ENCODE measurements at places on chromosomes 13 and 19.

GRCh38 chr13:48710160-48710559 lies 56.4 kb downstream of the CYSLTR2 start:
- DNase-seq = no peak

DNA sequence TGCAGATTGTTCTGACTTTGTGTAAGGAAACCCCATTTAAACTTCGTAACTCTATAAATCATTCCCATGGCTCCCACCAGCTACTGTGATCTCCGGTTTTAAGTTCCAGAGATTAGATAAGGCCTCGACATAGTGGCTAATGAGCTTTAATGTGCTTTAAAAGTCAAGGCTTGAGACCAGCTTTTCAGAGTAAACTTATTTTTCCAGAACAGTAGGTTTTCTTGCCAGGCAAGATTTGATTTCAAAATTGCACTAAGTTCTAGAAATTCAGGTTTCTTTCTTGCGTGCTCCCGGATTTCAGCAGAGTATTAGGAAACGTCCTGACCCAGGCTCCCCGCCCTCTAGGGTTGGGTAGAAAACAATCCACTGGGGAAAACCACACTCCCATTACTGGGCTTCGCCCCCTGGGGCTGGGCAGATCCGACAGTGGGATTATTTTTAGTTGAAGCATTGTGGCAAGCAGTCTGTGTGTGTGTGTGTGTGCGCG lies 43.3 kb downstream of the CRYL1 start:
- no peak for DNase-seq

GRCh38 chr13:29956853-29957252 lies 106.4 kb upstream of the UBL3 start:
- DNase-seq = no peak

GRCh38 chr19:7552781-7553180 lies 17.3 kb downstream of the PNPLA6 start:
- no peak for DNase-seq

DNA sequence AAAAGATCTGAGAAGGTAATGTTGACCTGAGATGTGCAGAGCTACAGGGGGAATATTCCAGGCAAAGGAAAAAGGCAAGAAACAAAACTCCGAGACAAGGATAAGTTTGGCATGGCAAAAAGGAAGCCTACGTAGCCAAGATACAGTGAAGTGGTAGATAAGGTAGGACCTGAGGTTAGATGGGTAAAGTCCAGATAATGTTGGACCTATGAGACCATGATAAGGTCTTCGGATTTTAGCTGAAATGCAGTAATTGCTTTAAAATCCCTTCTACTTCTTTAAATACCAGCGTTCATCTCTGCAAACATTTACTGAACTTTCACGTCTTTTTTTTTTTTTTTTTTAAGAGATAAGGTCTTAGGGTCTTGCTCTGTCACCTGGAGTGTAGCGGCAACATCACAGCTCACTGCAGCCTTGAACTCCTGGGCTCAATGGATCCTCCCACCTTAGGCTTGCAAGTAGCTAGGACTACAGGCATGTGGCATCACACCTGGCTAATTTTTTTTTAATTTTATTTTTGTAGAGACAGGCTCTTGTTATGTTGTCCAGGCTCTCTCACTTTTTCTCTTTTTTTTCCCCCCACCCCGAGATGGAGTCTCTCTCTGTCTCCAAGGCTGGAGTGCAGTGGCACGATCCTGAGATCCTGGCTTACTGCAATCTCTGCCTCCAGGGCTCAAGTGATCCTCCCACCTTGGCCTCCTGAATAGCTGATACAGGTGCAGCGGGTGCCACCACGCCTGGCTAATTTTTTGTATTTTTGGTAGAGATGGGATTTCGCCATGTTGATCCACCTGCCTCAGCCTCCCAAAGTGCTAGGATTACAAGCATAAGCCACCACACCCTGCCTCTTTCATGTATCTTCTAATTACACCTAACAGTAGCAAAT lies 4.2 kb upstream of the WBP4 start:
- no peak for DNase-seq

- DNase-seq = no peak
These were observed 23.7 kb downstream of the NOSIP start for GRCh38 chr19:49556412-49557398.

GRCh38 chr19:28008695-28009094 lies 1204.3 kb downstream of the UQCRFS1 start:
- no peak for DNase-seq

- DNase-seq = no peak
These were observed 148.7 kb downstream of the NALCN start for GRCh38 chr13:101267656-101268055.

- no peak for DNase-seq
These were observed 386.2 kb downstream of the IRS2 start for GRCh38 chr13:109400209-109400608.

- no peak for DNase-seq
These were observed 92.7 kb downstream of the LHFPL6 start for GRCh38 chr13:39510316-39510695.

GRCh38 chr13:47991859-47992258 lies 9.2 kb downstream of the SUCLA2 start:
- no peak for DNase-seq

- no peak for DNase-seq
These were observed 15.7 kb downstream of the CAB39L start for GRCh38 chr13:49428041-49428763.

- DNase-seq = no peak
These were observed 66.7 kb downstream of the CBY2 start for GRCh38 chr13:45768656-45769479.

- DNase-seq = no peak
These were observed 64.1 kb downstream of the TPT1 start for GRCh38 chr13:45276913-45277312.

DNA sequence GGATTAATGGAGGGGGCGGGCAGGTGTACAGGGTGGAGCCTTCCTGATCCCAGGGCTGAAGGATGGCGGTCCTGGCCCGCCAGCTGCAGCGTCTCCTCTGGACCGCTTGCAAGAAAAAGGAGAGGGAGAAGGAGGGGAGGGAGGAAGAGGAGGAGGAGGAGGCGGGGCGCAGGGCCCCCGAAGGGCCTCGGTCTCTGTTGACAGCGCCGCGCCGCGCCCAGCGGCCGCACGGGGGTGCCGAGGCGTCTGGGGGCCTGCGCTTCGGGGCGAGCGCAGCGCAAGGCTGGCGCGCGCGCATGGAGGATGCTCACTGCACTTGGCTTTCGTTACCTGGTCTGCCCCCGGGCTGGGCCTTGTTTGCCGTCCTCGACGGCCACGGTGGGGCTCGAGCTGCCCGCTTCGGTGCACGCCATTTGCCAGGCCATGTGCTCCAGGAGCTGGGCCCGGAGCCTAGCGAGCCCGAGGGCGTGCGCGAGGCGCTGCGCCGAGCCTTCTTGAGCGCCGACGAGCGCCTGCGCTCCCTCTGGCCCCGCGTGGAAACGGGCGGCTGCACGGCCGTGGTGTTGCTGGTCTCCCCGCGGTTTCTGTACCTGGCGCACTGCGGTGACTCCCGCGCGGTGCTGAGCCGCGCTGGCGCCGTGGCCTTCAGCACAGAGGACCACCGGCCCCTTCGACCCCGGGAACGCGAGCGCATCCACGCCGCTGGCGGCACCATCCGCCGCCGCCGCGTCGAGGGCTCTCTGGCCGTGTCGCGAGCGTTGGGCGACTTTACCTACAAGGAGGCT lies at the start of gene PPM1N:
Gene PPM1N (plus strand): TSS at position 33 of the 785 bp plus-strand sequence. CDS start 30 bp downstream, at position 63.
- DNase-seq = peak; percentile 32

GRCh38 chr13:54185101-54185500 lies 1156.5 kb downstream of the OLFM4 start:
- no peak for DNase-seq

DNA sequence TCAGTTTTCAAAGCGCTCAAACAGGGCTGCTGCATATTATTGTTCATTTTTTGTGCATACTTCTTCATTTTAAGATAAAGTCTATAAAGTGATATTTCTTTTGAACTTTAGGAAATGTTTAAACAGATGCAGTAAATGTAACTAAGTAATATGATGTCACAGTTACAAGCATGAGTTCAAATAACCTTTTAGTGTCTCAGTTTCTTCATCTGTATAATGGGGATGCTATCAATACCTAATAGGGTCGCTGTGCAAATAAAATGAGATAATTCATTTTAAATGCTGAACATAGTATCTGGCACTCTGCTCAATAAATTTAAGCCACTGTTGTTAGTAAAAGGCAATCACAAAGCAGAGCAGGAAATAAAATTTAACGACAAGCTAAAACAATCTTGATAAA lies 97.5 kb downstream of the UGGT2 start:
- DNase-seq = no peak

- DNase-seq = no peak
These were observed 8.4 kb downstream of the PNMA8B start for GRCh38 chr19:46487178-46487801.

DNA sequence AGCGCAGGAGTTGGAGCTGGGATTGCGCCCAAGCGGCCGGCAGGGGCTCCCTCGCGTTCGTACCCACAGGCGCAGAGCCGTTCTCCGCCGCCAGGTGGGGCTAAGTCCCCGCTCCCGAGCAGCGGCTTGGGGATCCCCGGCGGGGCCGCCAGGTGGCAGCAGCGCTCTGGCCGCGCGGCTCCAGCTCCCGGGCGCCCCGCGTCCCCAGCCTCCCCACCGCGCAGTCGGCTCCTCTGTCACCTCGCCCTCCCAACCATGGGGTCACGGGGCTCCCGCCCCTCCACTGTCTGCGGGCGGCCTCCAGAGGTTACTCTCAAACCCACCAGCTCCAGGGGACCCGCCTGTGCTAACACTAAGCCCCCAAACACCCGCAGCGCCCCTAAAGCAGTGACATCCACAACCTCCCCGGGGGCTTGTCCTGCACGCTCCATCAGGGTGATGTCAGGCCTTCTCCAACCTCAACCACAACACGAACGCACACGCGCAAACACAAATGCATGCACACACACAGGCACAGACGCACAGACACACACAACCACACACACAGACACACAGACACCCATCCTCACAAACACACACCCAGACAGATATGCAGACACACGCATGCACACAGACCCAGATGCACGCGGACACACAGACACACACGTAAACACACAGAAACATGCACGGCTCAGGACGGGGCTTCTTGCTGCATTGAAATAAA lies 18.4 kb upstream of the KCTD15 start:
- peak; percentile 60 for DNase-seq

DNA sequence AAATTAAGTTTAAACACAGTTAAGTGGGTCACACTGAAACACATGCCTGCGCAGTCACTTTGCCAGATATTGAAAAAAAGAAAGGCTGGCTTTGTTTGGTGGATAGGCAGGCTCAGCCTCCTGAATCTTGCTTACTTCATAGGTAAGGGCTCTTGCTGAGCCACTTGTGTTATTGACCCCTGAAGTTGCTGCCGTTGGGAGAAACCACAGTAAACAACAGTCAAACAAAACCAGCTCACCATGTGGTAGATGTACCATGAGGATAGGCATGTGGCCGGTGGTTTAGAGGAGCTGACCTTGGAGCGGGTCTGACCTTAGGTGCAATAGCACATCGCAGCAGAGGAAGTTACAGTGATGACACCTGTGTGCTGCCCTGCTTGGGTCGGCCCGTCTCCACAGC lies 52.2 kb downstream of the SPATA13 start:
- no peak for DNase-seq

- DNase-seq = no peak
These were observed 17.4 kb upstream of the POMP start for GRCh38 chr13:28641600-28641926.

DNA sequence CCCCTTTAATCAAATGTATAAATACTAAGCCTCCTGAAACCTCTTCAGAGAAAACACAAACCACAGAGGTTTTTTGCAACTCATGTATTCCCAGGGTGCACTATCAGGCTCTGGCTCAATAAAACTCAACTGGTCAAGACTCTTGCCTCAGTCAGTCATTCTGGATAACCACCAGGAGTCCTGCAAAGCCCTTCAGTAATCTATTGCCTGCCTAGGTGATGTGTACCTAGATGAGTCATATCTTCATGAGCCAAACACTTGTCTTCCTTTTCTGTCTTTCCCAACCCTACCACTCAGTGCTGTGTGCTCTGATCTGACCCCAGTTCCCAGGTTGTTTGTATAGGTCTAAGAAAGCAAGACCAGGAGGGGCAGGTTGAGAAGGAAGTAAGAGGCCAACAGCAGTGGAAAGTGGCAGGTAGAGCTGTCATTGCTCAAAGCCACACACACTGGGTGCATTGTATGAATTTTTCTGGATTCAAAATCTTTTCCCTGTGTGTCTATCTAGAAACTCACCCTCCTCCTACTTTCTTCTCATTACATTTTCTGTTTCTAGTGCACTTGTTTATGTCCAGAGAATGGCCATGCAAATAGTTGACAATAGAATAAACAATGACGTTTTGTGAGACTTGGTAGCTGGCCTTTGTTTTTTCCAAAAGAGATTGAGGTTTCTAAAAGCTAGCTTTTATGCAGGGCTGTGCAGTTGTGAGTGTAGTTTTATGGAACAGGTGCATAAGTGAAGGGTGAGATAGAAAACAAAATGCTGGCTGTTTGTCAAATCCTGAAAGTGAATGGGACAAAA lies 48.1 kb downstream of the PSG1 start:
- no peak for DNase-seq

DNA sequence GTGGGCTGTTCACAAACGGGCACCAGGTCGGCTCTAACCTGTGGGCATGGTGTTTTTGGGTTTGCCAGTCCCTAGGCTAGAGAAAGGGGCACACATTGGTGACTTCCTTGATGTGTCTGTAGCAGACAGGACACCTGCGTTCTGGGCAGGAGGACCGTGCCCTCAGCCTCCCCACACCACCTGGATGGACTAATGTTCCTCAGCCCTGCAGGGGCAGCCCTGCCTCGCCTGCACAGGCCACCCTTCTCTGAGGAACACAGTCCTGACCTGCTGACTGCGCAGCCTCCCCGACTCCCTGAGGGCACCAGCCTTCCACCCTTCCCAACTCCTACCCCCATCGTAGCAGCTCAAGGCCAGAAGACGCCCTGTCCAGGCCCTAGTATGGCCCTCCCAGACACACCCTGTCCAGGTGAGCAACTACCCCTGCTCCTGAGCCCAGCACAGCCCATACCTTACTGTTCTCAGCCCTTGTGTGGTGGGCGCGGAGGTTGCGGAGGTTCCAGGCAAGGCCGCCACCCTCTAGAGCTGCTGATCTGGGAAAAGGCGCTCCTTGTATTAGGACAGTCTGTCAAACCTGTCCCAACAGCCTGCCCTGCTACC lies 55.7 kb downstream of the GGACT start:
- DNase-seq = no peak

DNA sequence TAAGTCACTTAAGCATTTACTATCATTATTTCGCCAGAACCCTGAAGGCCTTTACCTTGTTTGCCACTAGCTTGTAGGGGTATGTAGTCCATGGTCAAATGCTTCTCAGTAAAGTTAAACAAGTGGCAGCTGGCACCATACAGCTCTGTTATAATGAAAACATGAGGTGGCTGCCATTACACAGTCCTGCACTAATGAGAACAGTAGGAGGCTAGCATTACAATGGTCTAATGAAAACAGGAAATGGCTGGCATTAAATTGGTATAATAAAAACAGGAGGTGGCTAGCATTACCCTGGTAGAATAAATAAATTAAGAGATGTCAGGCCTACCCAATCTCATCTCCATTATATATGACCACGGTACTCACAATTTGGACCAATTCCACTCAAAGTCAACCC lies 107.5 kb downstream of the PCDH17 start:
- DNase-seq = no peak

- peak; percentile 47 for DNase-seq
These were observed 2.9 kb downstream of the CILP2 start for GRCh38 chr19:19540715-19541515.

Measured in activated naive CD8-positive, alpha-beta T cell treated with anti-CD3 and anti-CD28 coated beads, Interleukin-2, amount 50 U/mL, for 16 hours (primary cell).